ENCODE measurements at places on chromosomes 16 and 17.

- DNase-seq: no peak
These were observed 395.5 kb downstream of the TMEM114 start for GRCh38 chr16:8194794-8195193.

DNA sequence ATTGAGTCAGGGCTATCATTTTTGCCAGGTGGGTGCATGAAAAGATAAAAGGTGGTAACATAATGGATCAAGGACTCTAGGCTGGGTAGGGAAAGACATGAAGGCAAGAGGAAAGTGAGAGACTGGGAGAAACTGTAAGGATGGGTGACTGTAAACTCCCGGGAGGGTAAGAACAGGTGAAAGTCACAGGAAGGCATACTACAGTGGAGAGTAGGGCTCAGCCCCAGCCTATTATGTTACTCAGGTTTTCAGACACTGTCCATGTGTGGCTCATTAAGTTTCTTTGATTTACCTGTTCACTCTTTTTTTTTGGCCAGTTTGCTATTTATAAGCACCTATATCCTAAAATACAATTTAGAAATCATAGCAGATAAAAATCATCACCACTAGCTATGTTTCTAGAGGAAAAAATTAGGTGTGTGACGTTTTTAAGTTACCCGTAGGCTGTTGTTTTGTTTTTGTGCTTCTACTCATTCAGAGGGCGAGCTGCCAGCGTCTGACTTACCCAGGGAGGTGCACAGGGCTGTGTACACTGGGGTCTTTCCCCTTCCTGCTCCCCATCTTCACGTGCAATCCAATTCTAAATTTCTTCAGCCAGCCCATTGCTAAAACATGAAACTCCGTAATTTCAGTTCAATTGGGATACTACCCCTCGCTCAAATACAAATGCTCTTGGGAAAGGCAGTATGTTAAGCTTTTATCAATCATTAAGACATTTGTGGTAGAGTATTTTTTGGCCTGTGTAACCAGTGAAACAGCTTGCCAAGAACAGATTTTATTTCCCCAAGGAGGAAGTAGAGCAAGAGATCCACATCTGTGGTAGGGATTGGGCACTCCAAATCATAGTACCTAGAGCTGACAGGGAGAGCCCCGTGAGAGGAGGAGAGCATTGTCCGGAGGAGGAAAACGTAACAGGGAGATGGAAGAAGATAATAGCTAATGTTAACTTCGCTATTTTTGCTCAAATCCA, 21.7 kb upstream of the VWA3A start:
- peak; percentile 31 for DNase-seq

- DNase-seq: no peak
These were observed 30.3 kb downstream of the PIK3R5 start for GRCh38 chr17:8935191-8935590.

DNA sequence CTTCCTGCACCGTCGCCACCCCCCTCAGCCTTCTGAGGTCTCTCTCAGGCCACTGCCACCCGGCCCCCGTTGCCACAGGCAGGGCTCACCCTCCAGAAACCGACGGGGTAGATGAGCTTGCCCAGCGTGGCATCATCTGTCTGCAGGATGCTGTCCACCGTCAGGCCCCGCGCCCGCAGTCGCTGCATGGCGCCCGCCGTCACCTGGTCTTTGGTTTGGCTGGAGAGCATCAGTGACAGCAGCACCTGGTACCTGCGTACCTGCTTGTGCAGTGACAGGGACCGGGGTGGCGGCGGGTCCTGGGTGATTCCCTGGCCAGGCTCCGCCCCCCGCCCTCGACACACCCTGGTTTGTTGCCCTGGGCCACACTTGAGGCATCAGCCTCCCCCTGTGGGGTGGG, 3.1 kb downstream of the NTHL1 start:
- DNase-seq: no peak

- no peak for DNase-seq
These were observed 1.6 kb downstream of the BAHCC1 start for GRCh38 chr17:81396722-81397313.

DNA sequence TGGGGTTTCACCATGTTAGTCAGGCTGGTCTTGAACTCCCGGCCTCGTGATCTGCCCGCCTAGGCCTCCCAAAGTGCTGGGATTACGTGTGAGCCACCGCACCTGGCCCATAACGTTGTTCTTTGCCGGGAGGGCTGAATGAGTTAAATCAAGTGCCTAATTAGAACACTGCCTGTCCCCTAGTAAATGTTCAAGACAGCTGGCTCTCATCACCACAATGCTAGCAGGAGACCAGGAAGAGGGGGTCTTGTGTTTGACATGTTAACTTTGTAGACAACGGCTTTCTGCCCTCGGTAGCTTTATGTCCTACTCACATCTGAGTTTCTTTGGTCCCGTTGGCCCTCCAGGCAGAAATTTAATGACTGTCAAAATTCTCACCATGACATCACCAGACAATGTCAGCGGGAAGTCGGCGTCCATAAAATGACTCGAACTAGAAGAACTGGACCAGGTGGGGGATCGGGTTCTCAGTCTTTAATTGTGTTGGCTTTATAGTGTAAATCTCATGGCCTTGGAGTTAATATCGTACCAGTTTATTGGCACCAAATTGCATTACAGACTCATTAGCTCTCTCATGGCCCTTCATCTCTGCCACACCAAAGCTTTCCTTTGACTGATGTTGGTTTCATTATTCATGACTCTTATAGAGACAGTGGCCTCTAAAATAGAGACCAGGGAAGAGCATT, 11.4 kb upstream of the ITPRIPL2 start:
- no peak for DNase-seq

GRCh38 chr17:41377546-41377945, 4.6 kb downstream of the KRT34 start:
- DNase-seq: no peak

GRCh38 chr16:77660311-77660710, 62.0 kb upstream of the NUDT7 start:
- DNase-seq: no peak

GRCh38 chr17:41024697-41025096, 2.3 kb downstream of the KRTAP1-5 start:
- peak; percentile 71 for DNase-seq

- DNase-seq: no peak
These were observed 58.5 kb upstream of the CREBBP start for GRCh38 chr16:3938843-3939624.

- no peak for DNase-seq
These were observed 722.3 kb downstream of the CDH8 start for GRCh38 chr16:61313931-61314330.

GRCh38 chr17:39146273-39146672, 5.2 kb downstream of the PLXDC1 start:
- DNase-seq: no peak

GRCh38 chr16:8588682-8589056, 1.6 kb downstream of the TMEM114 start:
- no peak for DNase-seq

DNA sequence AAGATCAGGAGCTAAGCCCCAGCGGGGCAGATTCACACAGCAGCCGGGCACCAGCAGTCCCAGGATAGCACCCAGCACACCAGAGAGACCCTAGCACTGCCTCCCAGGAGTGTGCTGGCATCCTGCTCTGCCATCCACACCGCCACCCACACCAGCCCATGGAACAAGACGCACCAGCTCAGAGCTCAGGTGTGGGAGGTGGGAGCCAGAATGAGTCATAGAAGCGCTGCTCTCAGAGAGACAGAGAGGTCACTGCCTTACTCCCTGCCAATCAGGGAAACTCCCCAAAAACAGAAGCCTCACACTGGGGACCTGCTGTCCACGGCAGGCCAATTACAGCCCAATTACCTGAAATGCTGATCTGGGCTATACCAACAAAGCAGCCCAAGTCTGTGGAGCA, 64.9 kb downstream of the CDYL2 start:
- no peak for DNase-seq

GRCh38 chr17:46108120-46108519, 85.1 kb downstream of the KANSL1 start:
- no peak for DNase-seq

DNA sequence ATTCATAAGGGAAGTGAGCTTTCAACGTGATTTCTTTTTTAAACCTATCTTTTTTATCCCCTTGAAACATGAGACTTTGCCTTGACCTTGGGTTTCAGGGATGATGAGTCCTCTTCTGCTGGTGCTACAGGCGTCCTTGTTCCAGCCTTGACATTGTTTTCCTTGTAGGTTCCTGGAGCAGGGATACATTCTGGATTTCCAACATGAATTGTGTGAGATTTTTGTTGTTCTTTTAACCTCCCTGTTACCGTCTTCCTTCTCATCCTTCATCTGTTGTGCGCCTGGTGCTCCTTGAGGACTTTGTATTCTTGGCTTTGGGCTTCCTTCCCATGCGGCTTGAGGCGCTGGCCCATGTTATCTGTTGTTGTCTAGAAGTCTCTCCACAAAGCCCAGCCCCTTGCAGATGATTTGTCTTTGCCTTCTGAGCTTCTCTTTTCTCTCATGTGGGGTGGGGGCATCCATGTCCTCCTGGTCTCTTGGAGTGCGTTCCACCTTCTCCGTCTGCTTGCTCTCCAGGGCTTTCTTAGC, 283.6 kb downstream of the SNX29 start:
- DNase-seq: no peak

DNA sequence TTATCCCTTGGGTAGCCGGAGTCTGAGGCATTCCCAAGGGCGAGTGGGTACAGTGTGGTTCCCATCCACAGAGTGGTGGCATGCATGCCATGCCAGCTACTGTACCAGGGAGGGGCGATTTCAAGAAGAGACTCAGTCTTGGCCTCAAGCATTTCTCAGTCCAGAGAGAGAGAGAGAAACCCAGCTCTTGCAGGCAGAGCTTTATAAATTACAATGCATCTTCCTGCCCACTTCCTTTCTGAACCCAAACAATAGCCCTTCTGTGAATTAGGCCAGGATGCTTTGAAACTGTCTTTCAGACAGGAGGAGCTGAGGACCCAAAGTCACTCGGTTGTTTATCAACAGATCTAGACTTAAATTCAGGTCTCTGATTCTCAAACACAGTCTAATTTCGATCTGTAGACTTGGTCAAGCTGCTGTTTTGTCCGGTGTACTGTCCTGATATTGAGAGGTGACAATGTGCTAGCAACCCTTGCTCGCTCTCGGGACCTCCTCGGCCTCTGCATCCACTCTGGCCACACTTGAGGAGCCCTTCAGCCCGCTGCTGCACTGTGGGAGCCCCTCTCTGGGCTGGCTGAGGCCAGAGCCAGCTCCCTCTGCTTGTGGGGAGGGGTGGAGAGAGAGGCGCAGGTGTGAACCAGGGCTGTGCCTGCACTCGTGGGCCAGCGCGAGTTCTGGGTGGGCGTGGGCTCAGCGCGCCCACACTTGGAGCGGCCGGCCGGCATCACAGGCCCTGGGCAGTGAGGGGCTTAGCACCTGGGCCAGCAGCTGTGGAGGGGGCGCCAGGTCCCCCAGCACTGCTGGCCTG, 408.0 kb downstream of the UTP18 start:
- no peak for DNase-seq

- no peak for DNase-seq
These were observed 2.4 kb downstream of the RHBDF2 start for GRCh38 chr17:76498876-76499251.

- no peak for DNase-seq
These were observed 82.1 kb upstream of the CLEC18B start for GRCh38 chr16:74503412-74503811.

DNA sequence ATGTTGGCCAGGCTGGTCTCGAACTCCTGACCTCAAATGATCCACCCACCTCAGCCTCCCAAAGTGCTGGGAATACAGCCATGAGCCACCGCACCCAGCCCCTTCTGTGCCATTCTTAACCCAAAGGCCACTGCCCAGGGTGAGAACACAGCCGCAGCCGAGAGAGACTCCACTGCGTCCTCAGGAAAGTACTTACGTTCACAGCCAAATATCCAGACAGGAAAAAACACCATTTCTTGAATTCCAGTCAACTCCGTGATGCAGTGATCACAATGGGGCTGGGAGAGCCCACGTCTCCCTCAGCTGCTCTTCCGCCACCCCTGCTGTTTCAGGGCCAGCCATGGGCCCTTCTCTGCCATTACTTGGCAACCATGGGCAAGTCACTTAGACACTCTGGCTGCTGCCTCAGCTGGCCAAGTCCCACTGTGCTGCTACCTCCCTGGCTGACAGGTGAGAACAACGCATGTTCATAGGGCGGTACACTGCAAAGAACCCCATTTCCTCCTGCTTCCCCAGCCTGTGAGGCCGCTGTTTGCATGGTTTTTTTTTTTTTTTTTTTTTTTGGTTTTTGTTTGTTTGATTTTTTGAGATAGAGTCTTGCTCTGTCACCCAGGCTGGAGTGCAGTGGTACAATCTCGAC, 4.3 kb downstream of the CDIP1 start:
- no peak for DNase-seq

DNA sequence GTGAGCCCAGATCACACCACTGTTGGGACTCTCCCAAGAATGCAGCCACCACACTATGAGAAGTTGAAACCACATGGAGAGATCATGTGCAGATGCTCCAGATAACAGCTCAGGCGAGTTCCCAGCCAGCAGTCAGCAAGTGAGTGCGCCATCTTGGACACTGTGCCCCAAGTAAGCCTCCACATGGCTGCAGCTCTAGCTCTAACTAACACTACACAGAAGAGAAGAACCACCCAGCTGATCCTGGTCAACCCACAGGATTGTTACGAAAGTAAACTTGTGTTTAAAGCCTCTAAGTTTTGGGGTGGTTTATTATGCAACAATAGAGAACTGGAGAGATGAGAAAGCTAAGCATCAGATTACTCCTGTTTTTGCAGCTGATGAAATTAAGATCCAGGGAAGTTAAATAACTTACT, 25.8 kb downstream of the SLC38A7 start:
- DNase-seq: no peak

- no peak for DNase-seq
These were observed 10.3 kb downstream of the KRT9 start for GRCh38 chr17:41561554-41561953.

DNA sequence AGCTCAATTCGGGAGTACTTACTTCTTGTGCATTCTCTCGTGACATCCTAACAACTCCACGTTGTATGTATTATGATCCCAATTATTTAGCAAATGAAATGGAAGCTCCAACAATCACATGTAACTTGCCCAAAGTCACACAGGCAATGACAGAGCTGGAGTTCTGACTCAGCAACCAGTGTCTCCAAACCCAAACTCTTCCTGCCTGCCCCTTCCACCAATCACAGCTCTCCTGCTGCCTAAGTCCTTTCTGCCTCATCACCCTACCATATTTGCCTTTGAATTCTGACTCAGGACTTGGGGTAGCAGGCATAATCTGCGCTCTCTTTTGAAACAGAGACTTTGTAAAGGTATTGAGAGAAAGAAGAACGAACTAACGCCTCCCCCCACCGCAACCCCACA, 245.2 kb upstream of the MAF start:
- DNase-seq: no peak

Data from stromal cell of bone marrow (primary cell).